ENCODE measurements at places on chromosomes 2 and 18. TPM values are rescaled to one million over a fixed set of nuclear protein-coding genes. Genes with fewer than 3 reads are reported as not detected.

- DNase-seq = no peak
- no peaks in the 10 kb centered on the region for H3K4me1 ChIP-seq
- no peak overlapping the region for H3K27ac ChIP-seq
- no peaks in the 10 kb centered on the region for H3K36me3 ChIP-seq
Measured at GRCh38 chr2:150143087-150143536, 344.4 kb downstream of the RND3 start.

DNA sequence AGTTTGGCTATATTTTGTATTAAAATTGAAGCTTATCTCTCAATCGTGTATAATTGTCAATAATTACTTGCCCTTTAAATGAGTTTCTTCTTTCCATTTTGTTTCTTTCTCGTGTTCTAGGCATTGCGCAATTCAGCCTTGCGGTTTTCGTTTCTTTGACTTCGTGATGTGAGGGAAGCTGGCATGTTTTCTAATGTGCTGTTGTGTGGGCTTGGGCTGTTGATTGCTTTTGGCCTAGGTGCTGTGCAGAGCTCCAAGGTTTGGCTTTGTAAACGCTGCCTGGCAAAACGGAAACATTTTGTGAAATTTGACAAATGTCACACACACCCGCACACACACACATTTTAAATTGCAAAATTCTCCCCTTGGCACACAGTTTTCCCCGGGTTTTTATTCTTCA lies 242.6 kb upstream of the TCF4 start:
- no peaks in the 10 kb centered on the region for H3K36me3 ChIP-seq
- no peaks in the 10 kb centered on the region for H3K4me1 ChIP-seq
- H3K4me3 ChIP-seq = no peak overlapping the region
- no peaks in the 10 kb centered on the region for H3K27me3 ChIP-seq
- no peak overlapping the region for H3K27ac ChIP-seq
- DNase-seq = no peak

DNA sequence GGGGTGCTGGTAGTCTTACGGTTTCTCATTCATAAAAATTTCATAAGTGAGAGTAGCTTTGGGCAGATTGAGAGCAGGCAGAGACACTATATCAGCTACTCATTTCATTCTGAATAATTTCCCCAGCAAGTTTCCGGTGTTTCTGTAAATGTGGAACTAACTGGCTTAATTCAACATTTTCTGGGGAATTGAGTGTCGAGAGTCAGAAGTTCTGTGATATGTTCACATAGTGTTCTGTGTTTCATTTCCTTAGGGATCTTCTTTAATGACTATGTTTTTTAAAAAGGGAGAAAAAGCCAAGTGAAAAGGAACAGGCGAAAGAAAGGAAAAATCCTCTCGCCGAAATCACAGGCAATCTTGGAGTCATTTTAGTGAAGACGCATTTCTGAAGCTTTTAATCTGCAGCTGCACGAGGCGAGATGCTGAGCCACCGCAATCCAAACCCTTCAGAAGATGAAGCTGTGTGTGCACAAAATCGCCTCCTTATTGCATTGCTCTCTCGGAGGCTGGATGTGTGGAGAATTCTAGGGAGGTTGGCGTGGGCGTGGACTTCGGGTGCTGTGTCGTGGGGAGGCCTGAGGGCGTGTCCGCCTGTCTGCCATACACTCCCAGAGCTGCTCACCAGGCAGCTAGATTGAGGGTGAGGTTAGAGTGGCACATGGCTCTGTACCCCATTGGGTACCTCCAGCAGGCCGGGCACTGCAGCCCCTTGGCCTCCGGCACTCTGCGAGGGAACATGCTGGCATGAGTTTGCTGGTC lies 38.4 kb upstream of the HDAC4 start:
- no peak overlapping the region for H3K4me3 ChIP-seq
- no peaks in the 10 kb centered on the region for H3K27me3 ChIP-seq
- DNase-seq = no peak
- no peaks in the 10 kb centered on the region for H3K36me3 ChIP-seq
- no peaks in the 10 kb centered on the region for H3K4me1 ChIP-seq
- H3K27ac ChIP-seq = peak overlapping the region; percentile 33

DNA sequence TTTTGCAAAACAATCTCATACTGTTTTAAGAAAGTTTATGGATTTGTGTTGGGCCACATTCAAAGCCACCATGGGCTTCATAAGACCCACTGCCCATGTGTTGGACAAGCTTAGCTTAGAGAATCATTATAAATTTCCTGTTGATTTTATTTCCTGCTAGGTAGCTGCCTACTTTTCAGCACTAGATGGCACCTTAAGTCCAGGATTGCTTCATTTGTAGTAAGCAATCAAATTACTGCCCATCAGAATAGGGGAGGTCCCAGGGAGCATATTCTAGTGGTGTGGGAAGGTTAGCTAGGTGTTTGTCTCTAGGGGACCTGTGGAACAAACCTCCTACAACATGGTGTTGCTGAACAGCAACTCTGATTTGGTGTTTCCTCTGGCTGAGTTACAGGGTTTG lies 11.0 kb upstream of the DCDC2C start:
- no peaks in the 10 kb centered on the region for H3K27me3 ChIP-seq
- no peak overlapping the region for H3K27ac ChIP-seq
- no peaks in the 10 kb centered on the region for H3K36me3 ChIP-seq
- no peak for DNase-seq
- H3K4me3 ChIP-seq = no peak overlapping the region

- DNase-seq = no peak
- no peaks in the 10 kb centered on the region for H3K36me3 ChIP-seq
- H3K4me1 ChIP-seq = peaks cover 25% of the 10 kb centered on the region
- no peak overlapping the region for H3K27ac ChIP-seq
- H3K27me3 ChIP-seq = no peaks in the 10 kb centered on the region
- H3K4me3 ChIP-seq = no peak overlapping the region
Measured at GRCh38 chr18:23307567-23308295, 145.4 kb upstream of the RIOK3 start.

DNA sequence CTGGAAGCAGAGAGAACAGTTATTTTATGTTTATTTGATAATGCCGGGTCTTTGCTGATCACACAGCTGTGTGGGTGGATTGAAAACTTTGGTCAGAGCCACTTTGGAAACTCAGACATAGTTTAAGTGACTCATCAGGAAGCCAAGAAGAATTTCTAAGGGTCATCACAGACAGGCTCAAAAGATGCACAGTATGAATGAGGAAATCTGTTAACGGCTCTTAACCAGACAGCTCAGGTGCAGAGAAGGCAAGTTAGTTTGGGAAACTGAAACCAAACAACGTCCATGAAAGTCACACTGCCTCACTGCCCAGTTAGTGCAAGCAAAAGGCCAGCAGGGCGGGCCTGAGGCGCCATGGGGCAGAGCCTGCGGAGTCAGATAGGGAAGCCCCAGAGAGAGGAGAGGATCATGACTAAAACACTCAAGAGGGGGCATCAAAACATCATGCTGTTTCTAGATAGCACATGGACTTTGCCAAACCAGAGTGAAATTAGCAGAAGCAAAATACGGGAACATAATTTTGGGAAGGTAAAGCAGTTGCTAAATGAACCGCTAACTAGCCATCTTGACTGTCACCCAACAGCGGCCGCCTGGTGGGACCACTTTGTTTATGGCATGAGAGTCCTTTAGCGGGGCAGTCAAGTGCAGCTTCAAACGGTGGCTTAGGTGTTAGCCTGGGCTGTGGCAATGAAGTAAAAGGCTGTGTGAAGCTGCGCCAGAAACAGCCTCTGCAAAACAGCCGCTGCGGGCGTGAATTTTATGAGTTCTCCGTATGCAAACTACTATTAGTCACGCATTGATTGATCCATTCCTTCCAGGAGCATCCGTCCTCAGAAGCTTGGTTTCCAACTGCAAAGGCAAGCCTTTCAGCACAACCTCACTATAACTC lies 101.2 kb downstream of the KCTD18 start:
- no peaks in the 10 kb centered on the region for H3K36me3 ChIP-seq
- no peak overlapping the region for H3K4me3 ChIP-seq

DNA sequence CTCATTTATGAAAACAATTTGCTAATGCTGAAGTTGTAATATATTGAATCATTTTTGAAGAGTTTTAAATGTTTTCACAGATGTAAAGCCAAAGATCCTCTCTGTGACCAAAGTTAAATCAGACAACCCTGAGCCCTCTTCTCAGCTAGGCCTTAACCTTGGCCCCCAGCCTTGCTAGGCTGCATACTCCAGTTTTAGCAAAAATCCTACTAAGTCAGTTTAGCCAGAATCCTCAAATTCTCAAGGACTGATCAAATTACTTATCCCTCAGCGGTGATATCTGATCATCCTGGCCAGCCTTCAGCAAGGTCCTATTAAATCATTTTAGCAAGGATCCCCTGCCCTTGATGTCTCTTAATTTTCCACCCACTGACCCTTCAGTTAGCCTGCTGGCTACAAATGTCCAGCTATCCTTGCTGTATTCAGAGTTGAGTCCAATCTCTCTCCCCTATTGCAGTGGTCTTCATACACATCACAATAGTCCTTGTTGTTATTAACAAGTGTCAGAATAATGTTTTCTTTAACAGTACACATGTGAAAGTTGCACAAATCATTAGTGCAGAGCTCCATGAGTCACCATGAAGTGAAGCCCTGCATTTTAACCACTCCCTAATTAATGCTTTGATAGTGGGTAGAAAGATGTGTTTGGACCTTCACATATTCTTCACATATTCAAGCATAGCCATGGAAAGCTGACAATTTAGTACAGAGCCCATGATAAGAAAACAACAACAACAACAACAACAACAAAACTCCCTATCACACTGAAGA lies 206.4 kb downstream of the NBAS start:
- H3K27ac ChIP-seq = no peak overlapping the region
- DNase-seq = no peak
- no peak overlapping the region for H3K4me3 ChIP-seq
- H3K36me3 ChIP-seq = peaks cover 42% of the 10 kb centered on the region
- H3K27me3 ChIP-seq = no peaks in the 10 kb centered on the region

DNA sequence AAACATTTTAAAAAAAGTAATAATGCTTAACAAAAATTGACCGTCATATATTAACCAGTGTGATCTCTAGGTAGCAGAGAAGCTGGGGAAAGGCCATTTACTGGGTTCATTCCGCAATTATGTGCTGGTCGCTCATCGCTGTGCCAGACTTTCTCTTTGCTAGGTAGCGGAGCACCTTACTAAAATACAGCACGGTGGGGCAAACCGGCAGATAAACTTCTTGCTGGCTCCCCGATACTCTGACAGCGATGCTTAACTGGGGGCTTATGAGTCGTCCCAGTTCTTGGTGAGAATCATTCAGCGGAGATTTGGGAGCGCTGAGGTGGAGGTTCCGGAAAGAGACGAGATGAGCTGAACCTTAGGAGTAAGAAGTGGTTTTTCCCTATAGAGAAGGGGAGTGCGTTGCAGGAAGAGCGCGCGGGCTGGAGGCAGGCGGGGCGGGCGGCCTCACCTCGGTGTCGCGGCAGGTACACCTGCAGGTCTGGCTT lies 605 bp downstream of the C2orf68 start:
- peaks cover 25% of the 10 kb centered on the region for H3K36me3 ChIP-seq
- H3K27me3 ChIP-seq = no peaks in the 10 kb centered on the region
- DNase-seq = no peak
- peak overlapping the region; percentile 78 for H3K27ac ChIP-seq
- H3K4me1 ChIP-seq = peaks cover 14% of the 10 kb centered on the region

DNA sequence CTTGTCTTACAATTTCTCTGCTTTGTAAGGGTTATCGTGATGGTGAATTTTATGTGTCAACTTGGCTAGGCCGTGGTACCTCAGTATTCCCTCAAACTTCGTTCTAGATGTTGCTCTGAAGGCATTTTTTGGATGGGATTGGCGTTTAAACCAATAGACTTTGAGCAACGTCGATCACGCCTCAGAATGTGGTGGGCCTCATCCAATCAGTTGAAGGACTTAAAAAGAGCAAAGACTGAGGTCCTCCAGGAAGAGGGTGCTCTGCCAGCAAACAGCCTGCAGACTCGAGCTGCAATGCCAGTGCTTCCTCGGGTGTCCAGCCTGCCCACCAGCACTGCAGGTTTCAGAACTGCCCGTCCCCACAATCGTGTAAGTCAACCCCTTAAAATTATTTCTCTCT lies 145.8 kb upstream of the SALL3 start:
- H3K27ac ChIP-seq = no peak overlapping the region
- no peak for DNase-seq
- no peaks in the 10 kb centered on the region for H3K36me3 ChIP-seq
- H3K4me1 ChIP-seq = no peaks in the 10 kb centered on the region
- H3K27me3 ChIP-seq = peaks cover 23% of the 10 kb centered on the region

GRCh38 chr2:235048549-235048948 lies 96.7 kb downstream of the SH3BP4 start:
- no peak overlapping the region for H3K27ac ChIP-seq
- no peak for DNase-seq
- H3K27me3 ChIP-seq = no peaks in the 10 kb centered on the region
- no peak overlapping the region for H3K4me3 ChIP-seq

GRCh38 chr2:20052229-20052851 lies 912 bp upstream of the LAPTM4A start:
- no peak for DNase-seq
- no peaks in the 10 kb centered on the region for H3K27me3 ChIP-seq
- H3K36me3 ChIP-seq = no peaks in the 10 kb centered on the region
- peak overlapping the region; percentile 98 for H3K27ac ChIP-seq

GRCh38 chr2:122670897-122671296 lies 915.4 kb downstream of the TSN start:
- no peak overlapping the region for H3K27ac ChIP-seq
- H3K36me3 ChIP-seq = no peaks in the 10 kb centered on the region
- no peak overlapping the region for H3K4me3 ChIP-seq
- no peaks in the 10 kb centered on the region for H3K27me3 ChIP-seq
- no peaks in the 10 kb centered on the region for H3K4me1 ChIP-seq
- no peak for DNase-seq

GRCh38 chr2:166494140-166494624 lies at the start of gene SCN7A:
TSS of gene SCN7A (minus strand) at chr2:166494249. CDS start at chr2:166477696, 16,553 bp downstream.
- H3K36me3 ChIP-seq = no peaks in the 10 kb centered on the region
- peak; percentile 81 for DNase-seq
- H3K4me1 ChIP-seq = no peaks in the 10 kb centered on the region
- no peak within 1 kb of the TSS for H3K27ac ChIP-seq
- no peaks in the 10 kb centered on the region for H3K27me3 ChIP-seq

GRCh38 chr2:85737481-85737880 lies 16.3 kb upstream of the ATOH8 start:
- H3K27ac ChIP-seq = peak overlapping the region; percentile 29
- no peak overlapping the region for H3K4me3 ChIP-seq
- peak; percentile 76 for DNase-seq
- no peaks in the 10 kb centered on the region for H3K27me3 ChIP-seq
- H3K4me1 ChIP-seq = peaks cover 18% of the 10 kb centered on the region
- no peaks in the 10 kb centered on the region for H3K36me3 ChIP-seq

The SCYGR4 gene
- 0.08 TPM for polyA plus RNA-seq

The SFXN5 gene
- 14.6 TPM for polyA plus RNA-seq

The POTEC gene
- polyA plus RNA-seq = 0.06 TPM

The ZBTB7C gene
- polyA plus RNA-seq = 2.8 TPM

The CDCA7 gene
- polyA plus RNA-seq = 92.7 TPM

The TUBB6 gene
- polyA plus RNA-seq = 55.6 TPM

The PDE1A gene
- 14.3 TPM for polyA plus RNA-seq

The ZNF512 gene
- polyA plus RNA-seq = 93.5 TPM

The PXDN gene
- 201 TPM for polyA plus RNA-seq
